ENCODE measurements at places on chromosomes 7 and 10.

GRCh38 chr7:135509589-135509838 is 388 bp downstream of the CNOT4 start:
- no peak for DNase-seq

GRCh38 chr10:5476918-5477525 is 22.3 kb downstream of the CALML5 start:
- no peak for DNase-seq

DNA sequence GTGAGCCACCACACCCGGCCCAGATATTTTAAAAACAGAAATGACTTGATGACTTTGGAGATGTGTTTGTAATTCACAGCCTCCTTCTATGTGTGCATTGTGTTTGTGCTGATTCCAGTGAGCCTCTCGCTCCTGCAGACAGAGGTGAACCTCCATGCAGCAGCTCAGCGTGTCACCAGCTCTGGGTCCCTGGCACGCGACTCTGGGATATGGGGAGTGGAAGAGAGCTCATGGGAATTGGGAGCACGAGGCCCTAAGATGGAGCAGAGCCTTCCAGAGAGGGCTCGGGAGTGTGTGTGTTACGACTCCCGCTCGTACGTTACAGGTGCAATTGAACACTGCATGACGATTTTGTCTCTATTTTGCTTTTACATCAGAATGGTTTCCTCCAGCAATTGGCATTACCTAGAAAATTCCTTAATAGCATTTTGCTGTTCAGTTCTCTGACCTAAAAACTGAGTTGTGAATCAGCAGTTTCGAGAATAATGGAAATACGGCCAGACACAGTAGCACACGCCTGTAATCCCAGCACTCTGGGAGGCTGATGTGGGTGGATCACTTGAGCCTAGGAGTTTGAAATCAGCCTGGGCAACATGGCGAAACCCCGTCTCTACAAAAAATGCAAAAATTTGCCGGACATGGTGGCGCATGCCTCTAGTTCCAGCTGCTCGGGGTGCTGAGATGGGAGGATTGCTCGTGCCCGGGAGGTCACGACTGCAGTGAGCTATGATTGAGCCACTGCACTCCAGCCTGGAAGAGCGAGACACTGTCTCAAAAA is 204.6 kb downstream of the CUX1 start:
- no peak for DNase-seq

GRCh38 chr7:23532490-23533237 is 883 bp upstream of the TRA2A start:
- no peak for DNase-seq

DNA sequence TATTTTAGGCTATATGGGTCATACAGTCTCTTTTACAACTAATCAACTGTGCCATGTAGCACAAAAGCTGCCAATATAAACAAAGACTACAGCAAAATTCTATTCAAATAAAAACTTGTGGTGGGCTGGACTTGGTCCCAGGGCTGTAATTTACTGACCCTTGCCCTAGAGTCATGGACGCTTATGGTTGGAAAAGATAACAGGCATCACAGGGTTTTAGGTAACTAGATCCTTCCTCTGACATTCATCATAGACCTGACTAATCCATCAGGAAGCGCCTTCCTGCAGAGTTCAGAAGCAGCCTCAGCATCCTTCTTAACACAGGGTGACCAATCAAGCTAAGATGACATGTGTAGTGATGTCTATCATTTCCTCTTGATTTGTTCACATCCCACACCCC is 40.2 kb upstream of the GPAM start:
- DNase-seq, result no peak

Measured in stimulated activated CD8-positive, alpha-beta memory T cell treated with anti-CD3 and anti-CD28 coated beads, Interleukin-4, amount 100 ng/mL, for 4 hours (primary cell).